ENCODE measurements at places on chromosomes 7 and 10.

DNA sequence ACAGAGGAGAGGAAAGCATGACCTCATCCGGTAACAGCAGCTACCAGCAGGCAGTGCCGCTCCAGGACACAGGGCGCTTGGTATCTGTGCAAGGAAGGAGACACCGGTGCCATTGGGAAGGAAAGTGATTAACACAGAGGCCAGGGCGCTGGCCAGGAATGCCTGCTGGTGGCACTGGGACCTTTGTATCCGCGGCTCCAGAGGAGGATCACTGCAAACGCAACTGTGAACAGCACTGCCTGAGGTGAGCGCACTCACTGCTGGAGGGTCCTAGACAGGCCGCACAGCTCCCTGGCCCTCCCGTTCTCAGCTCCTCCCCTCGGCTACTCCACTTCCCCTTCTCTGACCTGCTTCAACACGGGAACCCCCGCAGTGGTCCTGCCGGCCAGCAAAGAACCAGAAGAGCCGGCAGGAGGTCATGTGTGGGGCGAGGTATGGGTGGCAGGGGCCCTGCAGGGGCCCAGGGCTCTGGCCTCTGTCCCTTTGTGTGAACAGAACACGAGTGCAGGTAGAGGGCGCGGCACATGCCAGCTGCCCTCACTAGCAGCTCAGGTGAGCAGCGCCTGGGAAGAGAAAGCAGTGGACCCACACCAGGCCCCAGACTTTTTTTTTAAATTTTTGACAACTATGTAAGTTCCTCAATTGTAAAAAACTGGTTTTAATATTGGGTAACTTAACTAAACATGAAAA is 107.6 kb downstream of the VIPR2 start:
- DNase-seq = no peak

DNA sequence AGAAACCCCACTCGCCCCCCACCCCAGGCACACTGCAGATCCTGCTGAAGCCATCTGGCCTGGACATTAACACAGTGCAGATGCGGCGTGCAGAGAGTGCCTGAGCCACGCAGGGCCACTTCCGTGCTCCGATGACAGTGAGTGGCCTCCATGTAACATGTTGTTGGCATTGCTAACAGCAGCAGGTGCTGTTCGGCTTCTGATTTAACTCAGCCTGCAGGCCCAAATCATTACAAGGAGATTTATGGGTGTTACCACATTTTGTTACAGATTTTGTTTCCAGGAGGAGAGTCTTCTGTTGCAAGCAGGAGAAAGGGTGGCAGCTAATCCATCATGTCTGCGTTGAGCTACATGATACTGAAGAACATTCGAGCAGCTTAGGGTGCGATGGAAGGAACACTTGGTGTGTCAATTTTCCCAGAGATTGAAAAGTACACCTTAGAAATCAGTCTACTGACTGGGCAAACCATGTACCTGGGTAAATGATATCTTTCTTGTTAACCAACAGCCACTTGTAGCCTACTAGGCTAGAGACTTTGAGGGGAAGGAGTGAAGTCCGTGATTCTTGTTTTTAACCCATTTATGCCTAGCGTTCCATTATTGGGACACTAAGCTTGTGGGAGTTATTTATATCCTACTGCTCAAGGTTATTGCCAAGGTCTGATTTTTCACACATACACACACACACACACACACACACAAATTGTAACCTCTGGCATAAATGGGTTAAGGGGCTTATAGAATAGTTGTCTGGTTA is 90.0 kb downstream of the JCAD start:
- DNase-seq = no peak

DNA sequence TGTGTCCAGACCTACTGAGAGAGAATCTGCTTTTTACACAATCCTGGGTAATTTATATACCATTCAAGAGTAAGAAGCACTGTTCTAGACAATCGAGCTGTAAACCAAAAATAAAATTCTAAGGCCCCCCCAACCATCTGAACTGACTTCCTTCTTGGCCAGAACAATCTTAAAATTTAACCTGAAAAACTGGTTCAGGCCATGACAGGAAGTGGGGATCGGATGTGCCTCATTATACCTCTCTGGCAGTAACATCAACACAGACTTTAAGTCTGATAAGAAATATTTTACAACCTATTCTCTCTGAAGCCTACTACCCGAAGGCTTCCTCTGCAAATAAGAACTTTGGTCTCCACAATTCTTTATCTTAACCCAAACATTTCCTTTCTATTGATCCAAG is 75.2 kb upstream of the KIF5B start:
- DNase-seq = no peak

DNA sequence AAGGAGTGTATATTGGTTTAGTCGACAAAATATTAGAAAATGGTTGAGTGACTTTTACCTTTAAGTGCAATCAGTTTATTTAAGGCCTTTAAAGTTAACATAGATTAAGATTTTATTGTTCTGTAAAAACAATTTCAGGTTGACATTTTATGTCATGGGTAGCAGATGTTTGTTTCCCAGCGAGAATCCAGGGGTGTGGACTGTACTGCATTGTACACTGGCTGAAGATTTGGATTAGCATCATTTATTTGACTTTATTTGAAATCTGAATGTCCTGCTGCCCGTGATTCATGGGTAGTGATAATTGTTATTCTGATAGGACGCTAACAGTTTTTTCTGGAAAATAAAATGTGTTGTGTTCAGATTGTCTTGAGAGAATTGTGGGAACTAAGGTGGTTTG is 39.3 kb downstream of the RBM33 start:
- DNase-seq = no peak

Data from GM12878 (cell line).